ENCODE measurements at places on chromosomes 1 and 21.

DNA sequence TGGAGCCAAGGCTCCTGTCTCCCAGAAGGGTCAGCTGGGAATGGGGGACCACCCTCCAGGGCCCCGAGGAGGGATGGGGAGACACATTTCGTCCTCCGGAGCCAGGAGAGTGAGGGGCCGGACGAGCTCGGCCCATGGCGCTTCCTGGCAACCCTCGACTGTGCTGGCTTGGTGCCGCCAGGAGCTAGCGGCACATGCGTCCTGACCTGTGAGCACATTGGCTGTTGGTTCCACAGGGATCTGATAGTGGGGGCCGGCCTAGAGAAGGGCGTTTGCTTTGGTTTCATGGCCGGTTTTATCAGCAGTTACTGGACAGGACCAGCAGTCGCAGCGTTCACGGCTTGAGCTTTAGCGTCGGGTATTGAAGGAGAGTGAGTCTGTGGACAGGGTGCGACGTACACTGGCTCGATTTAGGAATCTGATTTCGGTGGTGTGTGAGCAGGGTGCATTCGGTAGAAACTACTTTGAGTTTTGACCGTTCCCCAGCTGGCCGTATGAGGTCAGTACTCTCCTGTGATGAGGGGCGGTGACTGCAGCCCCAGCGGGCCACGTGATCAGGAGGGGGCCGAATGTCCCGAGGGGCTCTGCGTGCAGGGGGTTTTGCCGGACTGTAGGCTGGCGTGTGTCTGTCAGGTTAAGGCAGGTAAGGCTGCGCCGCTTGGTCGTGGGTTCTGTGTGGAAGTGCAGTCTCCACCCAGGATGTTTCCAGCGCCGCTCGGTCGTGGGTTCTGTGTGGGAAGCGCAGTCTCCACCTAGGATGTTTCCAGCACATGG is 18.7 kb downstream of the FAAP20 start:
- no peak for DNase-seq

DNA sequence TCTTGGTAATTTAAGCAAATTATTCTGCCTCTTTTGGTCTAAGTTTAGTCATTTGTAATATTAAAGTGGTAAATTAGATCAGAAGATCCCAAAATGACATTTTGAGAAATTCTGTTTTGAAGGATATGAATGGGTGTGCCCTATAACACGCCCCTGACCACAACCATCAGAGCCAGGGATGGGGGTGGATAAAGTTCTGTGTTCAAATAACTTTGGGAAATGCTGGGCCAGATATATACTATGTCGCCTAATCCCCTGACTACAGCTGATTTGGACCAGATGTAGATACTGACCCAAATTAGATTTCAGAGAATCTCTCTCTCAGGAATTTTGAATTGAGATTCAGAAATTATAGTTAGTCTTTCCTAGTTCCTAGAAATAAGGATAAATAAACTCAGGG is 21.2 kb upstream of the EDEM3 start:
- no peak for DNase-seq

- no peak for DNase-seq
Observed at GRCh38 chr1:216181590-216181989, 241.7 kb downstream of the USH2A start.

GRCh38 chr1:162912061-162912667 is 51.2 kb upstream of the CCDC190 start:
- no peak for DNase-seq

DNA sequence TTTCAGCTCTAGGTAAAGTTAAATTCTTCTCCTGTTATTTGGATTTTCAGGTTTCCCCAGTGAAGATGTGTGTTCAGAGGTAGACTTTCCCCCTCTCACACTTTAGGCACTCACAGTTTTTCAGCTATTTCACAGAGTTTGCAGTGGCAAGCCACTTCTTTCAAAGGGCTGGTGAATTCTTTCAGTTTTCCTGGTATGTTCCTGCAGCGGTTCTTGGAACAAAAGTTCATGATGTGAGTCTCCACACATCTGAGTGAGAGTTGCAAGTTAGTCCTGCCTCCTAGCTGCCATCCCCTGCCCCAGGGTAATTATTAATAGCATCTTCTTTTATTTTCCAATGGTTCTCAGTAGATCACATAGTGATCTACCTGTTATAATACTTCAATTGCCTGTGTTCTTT is 27.3 kb upstream of the CD84 start:
- no peak for DNase-seq

GRCh38 chr1:29703596-29704370 is 467.5 kb downstream of the PTPRU start:
- peak; percentile 66 for DNase-seq

GRCh38 chr1:2861988-2862813 is 60.7 kb upstream of the TTC34 start:
- DNase-seq = no peak

GRCh38 chr1:212944229-212944901 is 6.0 kb upstream of the VASH2 start:
- DNase-seq = no peak

- DNase-seq = no peak
Observed at GRCh38 chr1:200720199-200720598, 18.5 kb upstream of the CAMSAP2 start.

DNA sequence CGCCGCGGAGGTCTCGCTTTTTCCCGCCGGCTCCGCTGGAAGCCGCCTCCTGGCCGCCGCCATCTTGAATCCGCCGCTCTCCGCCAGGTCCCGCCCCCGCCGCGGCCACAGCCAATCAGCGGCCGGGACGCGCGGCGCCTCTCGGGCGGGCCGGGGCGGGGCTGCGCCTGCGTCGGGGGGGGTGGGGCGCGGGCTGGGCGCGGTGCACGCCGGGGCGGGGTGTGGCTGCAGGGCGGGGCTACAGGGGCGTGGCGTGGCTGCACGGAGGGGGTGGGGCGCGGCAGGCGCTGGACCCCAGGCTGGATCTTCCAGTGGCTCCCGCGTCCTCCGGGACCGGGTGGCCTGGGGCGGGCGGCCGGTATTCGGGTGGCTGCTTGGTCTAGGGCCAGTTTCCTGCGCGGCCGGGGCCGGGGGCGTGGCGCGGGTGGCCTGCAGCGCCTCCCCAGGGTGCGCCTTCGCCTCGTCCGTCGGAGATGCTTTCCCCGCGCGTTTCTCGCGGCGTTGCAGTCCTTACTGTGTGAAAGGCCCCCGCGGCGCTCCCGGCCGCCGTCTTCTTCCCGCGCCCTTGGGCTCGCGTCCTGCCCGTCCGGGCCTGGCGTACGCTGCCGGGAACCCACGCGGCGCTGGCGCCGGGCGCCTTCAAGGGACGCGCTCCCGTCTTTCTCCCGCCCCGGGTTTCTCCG is 575 bp downstream of the PCNT start:
- peak; percentile 84 for DNase-seq

DNA sequence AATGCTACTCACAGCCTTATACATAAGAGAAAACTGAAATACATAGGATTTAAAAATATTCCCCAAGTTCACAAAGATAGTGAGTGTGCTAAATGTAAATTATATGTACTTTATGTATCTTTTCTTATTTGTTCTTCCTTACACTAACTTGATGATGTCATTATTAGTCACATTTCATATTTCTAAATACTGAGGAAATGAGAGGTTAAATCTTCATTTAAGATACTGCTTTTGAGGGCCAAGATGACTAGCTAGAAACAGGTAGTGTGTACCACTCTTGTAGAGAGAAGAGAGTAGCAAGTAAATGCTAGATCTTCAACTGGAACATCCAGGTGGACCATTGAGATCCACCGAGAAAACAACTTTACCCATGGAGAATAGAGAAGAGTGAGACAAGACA is 29.8 kb downstream of the PYHIN1 start:
- DNase-seq = no peak

DNA sequence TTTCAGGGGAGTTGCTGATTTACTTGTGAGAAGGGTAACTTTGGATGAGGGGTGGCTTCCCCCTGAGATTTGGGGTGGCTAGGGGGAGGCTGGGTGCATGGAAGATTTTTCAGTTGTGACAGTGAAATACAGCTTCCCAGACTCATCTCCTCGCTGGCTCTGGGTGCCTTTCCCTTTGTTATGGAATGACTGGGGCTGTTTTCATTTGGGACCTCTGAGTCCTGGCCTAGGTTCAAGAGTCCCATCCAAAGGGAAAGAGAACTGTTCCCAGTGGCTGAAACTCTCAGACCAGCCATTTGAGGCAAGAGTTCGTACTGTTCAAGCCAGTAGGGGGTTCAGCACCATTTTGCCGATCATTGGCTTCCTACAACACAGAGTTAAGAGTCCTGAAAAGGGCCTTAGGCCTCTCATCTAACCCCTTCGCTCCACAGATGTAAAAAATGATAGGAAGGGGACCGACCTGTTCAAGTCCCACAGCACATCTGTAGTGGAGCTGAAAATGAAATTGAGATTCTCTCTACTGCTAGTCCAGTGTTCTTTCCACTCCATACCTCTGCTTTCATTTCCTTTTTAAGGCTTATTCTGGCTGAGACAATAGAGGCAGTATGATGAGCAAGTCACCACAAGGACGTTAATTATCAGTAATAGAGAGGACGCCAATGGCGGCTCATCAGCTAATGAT is 958 bp downstream of the DDR2 start:
- DNase-seq = peak; percentile 81
